T-helper 2 cell (primary cell): ENCODE measurements at places on chromosomes 3 and 15.

DNA sequence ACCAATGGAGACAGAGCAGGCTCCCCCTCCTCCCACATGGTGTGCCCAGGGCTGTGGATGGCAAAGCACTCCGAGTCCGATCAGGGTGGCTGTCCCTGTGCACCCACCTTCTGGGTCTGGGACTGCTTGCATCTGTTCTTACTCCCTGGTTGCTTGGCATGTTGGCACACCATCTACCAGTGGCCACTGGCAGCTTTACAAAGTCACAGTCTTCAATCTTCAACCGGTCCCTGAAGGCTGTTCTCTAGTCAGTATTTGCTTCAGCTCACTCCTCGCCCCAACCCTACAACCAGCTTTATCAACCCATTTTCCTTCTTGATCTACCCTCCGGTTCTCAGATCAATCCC is 14.8 kb downstream of the HOMER2 start:
- no peak for DNase-seq

DNA sequence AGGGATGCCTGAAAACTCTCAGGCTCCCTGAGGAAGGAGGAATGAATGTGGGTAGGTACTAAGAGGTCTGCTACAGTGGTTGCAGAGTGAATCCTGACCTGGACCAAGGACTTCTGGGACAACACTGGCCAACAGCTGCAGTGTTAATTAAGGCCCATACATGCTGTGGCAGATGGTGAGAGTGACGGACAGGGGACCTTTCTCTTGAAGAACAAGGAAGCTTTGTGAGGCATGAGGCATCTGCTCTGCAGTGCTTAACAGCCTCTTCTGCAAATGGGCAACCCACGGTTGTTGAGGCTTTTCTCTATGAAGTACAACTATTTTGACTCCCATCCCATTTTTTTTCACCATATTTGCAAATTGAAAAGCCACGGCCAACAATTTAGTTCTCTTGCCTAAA is 26.6 kb upstream of the ACAN start:
- no peak for DNase-seq

DNA sequence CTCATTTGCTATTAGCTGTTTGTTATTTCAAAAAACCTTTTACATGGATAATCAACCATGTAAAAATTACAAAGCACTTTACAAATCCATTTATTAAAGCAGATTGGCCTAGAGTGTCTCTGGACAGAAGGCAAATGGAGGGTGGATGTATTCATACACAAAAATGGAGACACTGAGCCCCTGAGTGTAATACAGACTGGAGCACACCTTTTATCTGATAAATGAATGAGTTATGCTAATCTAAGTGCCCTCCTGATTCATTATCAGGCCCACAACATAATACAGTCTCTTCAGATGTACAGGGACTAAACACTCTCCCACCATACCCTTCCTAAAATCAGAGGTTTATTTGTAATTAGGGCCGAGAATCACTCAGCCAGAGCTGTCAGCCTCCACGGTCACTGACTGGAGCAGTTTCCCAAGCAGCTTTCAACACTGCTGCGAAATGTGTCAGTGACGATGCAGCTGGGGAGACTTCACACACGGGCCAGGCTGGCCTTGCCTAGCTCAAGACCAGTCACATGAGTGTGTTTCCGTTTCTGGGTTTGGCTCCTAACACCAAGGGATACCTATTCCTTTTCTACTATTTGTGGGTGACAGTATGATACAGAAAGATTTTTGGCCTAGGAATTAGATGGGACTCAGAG is 271.8 kb downstream of the ZIC1 start:
- DNase-seq, result no peak

DNA sequence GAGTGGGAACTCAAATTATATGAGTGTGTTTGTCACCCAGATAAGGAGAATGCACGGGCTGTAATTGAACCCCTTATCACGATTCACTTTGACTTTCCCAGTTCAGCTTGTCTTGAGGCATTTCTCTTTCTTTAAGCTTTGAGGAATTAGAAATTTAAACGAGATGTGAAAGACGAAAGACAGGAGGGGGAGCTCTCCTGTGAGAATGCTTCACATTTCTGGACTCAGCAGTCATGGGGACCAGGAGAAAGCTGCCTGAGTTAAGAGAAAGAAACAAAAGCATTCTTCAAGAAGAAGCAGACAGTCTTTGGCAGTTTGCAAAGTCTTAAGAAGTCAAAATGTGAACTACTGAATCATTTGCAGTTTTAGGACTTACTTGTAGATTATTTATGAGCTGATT is 205.6 kb downstream of the NECTIN3 start:
- DNase-seq, result no peak

- no peak for DNase-seq
Measured at GRCh38 chr3:89867286-89867685, 759.9 kb downstream of the EPHA3 start.

DNA sequence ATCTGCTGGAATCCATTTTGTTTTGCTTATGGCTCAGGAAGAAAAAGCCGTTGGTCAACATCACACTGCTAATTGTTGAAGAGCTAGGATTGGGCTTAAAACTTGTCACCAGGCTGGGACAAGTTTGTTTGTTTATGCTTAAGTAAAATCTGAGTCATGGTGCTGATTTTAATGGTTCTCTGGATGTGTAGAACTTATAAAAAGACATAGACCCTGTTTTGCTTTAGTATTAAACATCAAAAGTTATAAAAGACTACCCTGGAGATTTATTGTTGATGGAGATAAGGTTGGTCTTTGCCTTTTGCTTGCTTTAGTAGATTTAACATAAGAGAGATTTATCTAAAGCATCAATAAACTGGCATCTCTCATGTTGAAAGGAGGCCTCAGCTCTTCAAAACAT is 348.2 kb upstream of the GOLIM4 start:
- no peak for DNase-seq

DNA sequence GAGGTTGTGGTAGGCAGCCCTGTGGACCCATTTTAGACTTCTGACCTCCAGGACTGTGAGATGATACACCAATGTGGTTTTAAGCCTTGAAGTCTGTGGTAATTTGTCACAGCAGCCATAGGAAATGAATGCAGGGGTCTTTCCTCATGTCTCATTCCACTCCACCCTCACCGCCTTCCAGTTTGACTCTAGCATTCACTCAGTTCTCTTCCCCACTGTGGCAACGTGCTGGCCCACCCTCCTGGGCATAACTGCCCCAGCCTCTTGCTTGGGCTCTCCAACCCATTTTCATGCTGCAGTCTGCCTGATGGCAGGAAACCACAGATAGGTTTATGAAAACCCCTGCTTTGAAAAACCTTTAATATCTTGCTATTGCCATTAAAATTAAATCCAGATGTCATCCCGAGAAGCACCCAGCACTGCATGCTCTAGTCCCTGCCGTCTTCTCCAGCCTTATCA is 7.3 kb upstream of the TRNT1 start:
- DNase-seq, result no peak

- no peak for DNase-seq
Measured at GRCh38 chr3:176595307-176595706, 602.0 kb downstream of the TBL1XR1 start.

DNA sequence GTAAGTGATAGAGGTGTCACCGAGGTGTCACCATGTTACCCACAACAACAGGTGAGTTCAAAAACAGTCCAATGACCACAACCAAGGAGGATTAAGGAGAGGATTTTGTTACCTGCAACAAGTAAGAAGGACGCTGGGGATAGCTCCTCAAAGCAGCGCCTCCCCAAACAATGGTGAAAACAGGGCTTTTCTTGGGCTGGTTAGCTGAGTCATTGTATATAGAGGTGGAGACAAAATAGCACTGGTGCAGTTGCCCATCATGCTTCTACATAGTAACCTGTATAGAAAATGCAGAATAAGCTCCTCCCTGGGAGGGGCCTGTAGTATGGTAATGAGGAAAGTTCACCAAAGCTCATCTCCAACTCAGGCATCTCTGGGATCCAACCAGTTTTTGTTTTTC is 116.9 kb upstream of the EIF1B start:
- DNase-seq, result no peak

GRCh38 chr15:57235873-57236272 is 140.4 kb upstream of the CGNL1 start:
- DNase-seq, result no peak

- DNase-seq, result no peak
Measured at GRCh38 chr3:170753421-170754310, 116.3 kb downstream of the RPL22L1 start.

DNA sequence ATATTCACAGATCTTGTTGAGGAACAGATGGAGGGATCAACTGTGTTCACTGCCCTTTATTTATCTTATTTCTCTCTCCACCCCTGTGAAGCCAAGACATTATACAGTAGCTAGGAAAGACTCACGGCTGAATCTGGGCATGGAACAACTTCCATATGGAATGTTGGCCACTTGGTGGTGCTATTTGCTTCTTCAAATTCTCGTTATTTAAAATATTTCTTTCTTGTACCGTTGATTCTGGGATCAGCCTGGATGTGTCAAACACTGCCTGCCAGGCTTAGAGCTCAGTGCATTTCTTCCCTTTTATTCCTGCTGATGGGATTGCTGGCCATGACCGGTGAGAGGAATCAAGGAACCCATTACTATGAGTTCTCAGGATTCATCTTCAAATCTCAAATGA is 17.5 kb upstream of the GASK1A start:
- DNase-seq, result no peak

- DNase-seq, result no peak
Measured at GRCh38 chr3:129144786-129145185, 16.1 kb downstream of the ISY1 start.

GRCh38 chr3:116716490-116716889 is 6.9 kb downstream of the TUSC7 start:
- DNase-seq, result no peak
